Neuronal stem cell (in vitro differentiated cells): ENCODE measurements at places on chromosomes 6 and 20.

DNA sequence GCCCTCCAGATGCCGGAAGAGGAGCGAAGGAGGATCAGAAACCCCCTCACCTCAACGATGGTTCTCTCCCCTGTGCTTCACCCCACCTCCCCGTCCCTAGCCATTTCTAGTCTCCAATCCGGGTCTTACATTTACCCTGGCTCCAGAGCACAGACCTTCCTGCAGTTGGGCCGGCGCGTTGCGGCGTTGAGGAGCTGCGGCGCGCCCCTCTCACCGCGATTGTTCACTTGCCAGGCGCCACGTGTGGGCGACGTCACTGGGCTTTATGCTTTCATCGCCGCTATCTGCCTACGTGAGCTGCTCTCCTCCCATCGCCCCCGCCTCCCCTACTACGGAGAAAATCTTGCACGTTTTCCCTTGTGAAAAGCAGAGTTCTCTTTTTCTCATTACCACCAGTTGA lies at the start of gene CRISP2:
Gene CRISP2 (minus strand): TSS at position 198 of the 400 bp plus-strand sequence. CDS start 4,347 bp downstream, outside the sequence.
- DNase-seq = no peak

DNA sequence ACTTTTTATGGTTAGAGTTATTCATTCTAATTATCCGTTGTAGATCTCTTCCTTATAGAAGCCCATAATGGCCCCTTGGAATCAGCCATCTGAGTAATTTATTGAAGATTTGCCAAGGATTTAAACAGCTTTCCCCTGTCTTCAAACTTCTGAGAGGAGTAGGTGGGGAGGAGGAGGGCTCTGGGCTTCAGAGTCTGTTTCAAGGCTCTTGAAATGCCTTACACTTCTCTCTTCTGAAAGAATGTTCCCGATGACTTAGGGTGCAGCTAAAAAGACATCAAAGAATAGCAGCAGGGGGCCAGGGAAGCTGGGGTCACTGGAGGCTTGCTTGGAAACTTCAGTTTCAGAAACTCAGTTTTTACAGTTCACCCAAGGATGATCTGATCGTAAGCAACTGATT lies 165.3 kb downstream of the ZDHHC14 start:
- no peak for DNase-seq

- DNase-seq = no peak
These were observed 41.0 kb upstream of the KLHL31 start for GRCh38 chr6:53706525-53706924.

GRCh38 chr6:97864826-97865225 lies 581.8 kb upstream of the MMS22L start:
- no peak for DNase-seq

- no peak for DNase-seq
These were observed 110.2 kb downstream of the TBXT start for GRCh38 chr6:166057431-166057830.

GRCh38 chr6:31948753-31949413 lies 3.0 kb downstream of the CFB start:
- no peak for DNase-seq

GRCh38 chr6:57248311-57248895 lies 26.3 kb upstream of the RAB23 start:
- no peak for DNase-seq

GRCh38 chr6:11653028-11653583 lies 115.6 kb downstream of the TMEM170B start:
- DNase-seq = no peak
